ENCODE measurements at places on chromosomes 13 and 19.
A peak's percentile ranks its signal among the peaks of the same experiment; 100 is the strongest.

- DNase-seq = no peak
Observed at GRCh38 chr13:93767180-93767916, 540.7 kb downstream of the GPC6 start.

GRCh38 chr13:100480676-100481075 lies 107.9 kb downstream of the GGACT start:
- DNase-seq = no peak

DNA sequence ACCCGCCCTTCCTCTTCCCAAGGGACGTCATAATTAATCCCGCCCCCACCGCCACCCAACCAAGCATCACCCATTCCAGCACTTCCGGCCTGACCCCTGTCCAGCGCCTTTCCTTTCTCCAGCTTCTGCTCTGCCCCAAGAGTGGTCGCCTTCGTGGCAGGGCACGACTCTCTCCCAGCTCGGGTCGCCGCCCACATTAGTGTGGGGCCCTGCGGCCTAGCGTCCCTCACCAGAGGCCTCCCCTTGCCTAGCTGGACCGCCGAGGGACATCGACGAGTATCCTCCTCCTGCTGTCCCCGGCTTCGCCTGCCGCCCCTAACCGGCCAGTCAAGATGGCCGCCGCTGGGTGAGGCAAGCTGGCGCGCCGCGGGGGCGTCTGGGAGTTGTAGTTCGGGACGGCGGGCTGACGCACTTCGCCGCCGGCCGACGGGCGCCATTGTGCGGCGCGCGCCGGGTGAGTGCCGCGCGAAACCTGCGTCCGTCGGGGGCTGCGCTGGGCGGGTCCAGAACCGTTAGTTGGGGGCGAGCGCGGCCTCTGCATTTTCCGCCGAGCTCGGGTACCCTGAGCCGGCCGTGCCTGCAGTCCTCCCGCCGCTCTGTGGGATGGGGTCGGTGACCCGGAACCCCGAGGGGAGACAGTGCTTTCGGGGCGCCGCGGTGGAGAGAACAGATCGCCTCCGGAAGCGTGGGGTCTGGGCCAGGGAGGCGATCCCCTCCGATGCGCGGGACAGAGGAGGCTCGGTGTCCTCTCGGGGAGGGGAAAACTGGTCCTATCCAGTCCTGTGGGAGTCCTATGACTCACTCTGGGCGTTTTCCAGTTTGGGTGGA lies at the start of gene ZNF274:
Gene ZNF274, plus strand, starts transcription at position 73 of the 828 bp plus-strand sequence. CDS start 905 bp downstream, outside the sequence.
- DNase-seq = peak; percentile 69

- no peak for DNase-seq
Observed at GRCh38 chr13:50891206-50891605, 18.4 kb upstream of the RNASEH2B start.

DNA sequence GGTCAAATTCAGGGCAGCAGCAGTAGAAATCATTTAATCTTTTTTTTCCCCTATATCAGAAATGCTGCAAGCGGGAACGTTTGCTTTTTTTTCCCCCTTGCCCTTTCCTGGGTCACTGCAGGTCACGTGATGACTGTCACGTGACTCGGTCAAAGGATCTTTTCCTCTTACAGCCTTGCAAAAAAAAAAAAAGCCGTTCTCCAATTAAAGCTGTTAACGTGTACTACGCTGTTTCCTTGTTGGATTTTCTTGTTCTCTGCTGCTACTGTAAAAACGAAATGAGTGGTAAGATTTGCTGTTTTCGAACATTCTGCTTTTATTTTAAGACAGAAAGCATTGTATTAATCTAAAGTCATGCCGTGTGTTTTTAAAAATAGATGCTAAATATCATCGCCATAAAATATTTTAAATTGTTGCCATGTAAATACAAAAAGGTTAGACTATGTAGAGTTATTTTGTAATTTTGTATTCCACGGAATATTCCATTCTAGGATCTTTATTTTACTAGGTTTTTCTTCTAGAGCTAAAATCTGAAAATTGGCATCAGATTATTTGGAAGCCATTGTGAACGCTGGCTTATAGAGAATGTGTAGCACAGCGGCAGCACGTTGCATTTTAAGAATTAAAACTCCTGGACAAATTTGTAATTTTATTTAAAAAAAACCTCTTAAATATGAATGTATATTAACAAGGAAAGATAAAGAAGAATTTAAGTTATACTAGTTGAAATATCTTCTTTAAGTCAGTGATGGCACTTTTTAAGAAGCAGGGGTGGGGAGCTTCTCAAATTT lies 109.8 kb upstream of the MLNR start:
- DNase-seq = peak; percentile 92

DNA sequence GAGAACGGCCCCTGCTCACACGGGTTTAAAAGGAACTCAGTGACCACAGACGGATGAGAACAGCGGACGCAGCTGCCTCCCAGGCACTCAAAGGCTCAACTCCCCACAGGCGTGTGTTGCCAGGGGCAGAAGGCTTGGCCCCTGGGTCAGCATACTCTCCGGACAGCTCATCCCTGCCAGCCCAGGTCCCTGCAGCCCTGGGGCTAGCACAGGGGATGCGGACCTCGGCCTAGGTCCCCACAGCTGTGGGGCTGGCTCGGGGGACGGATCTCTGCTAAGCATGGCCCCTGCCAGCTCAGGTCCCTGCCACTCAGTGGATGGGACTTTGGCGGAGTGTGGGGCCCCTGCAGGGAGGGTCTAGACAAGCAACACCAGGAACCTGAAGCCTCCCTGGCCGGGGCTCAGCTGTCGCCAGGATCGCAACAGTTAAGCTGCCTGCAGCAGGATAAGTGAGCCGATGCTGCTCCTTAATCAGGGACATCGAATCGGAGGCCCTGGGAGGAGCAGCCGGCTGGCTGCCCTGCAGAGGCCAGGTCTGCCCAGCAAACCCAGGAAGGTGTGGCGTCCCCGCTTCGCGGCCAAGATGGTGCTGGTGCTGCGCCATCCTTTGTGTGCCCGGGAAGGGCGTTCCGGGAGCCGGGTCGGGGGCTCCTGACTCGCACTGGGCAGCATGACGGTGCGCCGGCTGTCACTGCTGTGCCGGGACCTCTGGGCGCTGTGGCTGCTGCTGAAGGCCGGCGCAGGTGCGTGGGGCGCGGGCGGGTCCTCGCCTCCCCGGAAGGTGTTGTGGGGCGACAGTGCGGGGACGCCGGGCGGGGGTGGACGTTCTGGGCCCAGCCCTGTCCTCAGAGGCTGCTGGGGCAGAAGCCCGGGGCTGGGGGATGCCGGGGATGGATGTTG lies 32.5 kb downstream of the MCF2L start:
- peak; percentile 69 for DNase-seq

- no peak for DNase-seq
Observed at GRCh38 chr19:34974646-34975045, 10.6 kb upstream of the ZNF792 start.

DNA sequence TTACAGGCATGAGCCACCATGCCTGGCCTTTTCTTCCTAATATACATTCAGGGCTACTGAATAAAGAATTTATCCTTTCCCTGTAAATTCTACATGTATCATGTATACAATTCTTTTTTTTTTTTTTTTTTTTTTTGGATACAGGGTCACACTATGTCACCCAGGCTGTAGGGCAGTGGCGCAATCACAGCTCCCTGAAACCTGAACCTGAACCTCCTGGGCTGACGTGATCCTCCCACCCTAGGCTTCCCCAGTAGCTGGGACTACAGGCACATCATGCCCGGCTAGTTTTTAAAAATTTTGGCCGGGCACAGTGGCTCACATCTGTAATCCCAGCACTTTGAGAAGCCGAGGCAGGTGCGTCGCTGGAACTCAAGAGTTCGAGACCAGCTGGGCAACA lies 6.5 kb upstream of the SLC44A2 start:
- no peak for DNase-seq

DNA sequence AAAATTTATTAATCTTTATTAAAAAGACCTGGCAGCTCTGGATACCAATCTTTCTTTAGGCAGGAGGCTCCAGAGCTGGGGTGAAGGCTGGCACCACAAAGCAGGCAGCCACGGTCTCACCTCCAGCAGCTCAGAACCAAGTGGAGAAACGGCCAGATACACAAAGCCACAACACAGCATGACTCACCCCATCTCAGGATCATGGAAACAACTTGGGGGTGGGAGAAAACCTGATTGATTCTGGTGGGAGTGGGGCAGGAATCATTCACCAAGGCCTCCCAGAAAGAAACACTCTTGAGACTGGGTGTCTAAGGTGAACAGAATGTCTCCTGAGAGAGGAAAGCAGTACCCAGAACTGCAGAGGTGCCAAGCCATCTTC lies 64.2 kb downstream of the CRYL1 start:
- DNase-seq = no peak

GRCh38 chr19:18785179-18786124 lies 5.7 kb downstream of the COMP start:
- DNase-seq = no peak

- no peak for DNase-seq
Observed at GRCh38 chr13:107367258-107367657, 799.3 kb upstream of the ARGLU1 start.

- peak; percentile 22 for DNase-seq
Observed at GRCh38 chr13:41332829-41333228, 21.8 kb downstream of the NAA16 start.

DNA sequence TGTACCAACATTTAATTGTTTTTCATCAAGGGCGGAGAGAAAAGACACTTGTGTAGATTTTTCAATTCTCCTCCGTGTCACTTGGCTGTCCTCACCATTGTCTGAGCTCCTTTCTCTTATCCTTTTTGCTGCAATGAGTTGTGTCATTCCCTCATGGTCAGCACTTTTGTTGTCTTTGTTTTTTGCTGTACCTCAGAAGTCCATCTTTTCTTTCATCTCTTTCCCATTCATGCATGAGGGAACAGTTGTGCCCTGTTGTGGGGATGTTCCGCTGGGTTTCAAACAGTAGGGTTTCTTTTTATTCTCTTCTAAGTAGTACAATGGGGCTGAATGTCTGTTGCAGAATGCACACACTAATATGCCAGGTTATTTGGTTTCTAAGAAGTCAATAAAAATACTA lies 222.6 kb downstream of the TM9SF2 start:
- no peak for DNase-seq
